ENCODE measurements at places on chromosomes 1 and 21. TPM values are rescaled to one million over a fixed set of nuclear protein-coding genes. Genes with fewer than 3 reads are reported as not detected.

The CELA2A gene
- 9.3 TPM for total RNA-seq

The DTL gene
- total RNA-seq, result not detected

The OR6F1 gene
- total RNA-seq, result not detected

The CD164L2 gene
- total RNA-seq, result not detected

- H3K4me1 ChIP-seq, result no peaks in the 10 kb centered on the region
- no peak overlapping the region for H3K4me3 ChIP-seq
- H3K36me3 ChIP-seq, result no peaks in the 10 kb centered on the region
- peaks cover 21% of the 10 kb centered on the region for H3K27me3 ChIP-seq
- no peak overlapping the region for H3K27ac ChIP-seq
Observed at GRCh38 chr1:156394082-156394481, 25.1 kb downstream of the RHBG start.

DNA sequence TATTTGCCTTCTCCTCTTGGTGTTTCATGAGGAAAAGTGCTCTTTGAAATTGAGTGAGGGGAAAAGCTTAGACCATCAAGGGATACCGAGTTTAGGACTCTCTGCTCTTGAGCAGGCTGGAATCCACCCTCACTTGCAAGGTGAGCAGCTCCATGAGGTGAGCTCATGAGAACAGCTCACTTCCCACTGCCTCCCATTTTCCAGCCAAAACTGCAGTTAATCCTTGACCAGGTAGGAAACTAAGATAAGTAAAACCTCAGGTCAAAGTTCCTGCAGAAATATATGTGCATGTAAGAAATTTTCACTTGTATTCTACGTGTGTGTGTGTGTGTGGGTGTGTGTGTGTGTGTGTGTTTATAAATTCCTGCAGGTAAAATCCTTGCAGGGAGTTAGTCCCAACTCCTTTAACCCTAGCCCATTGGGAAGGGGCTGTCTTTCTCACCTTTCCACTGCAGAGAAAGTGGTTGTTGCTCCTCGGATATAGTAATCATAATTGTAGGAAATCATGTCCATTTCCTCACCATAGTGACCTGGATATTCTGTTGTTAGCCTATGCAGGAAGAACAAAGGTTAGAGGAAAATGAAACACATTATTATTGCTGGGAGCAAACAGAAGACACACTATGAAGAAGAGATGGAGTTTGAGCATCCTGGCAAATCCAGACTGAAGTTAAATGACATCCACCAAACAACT lies 28.3 kb downstream of the DPT start:
- no peaks in the 10 kb centered on the region for H3K27me3 ChIP-seq
- H3K4me1 ChIP-seq, result no peaks in the 10 kb centered on the region
- no peak overlapping the region for H3K27ac ChIP-seq
- no peak for DNase-seq
- no peak overlapping the region for H3K4me3 ChIP-seq
- H3K36me3 ChIP-seq, result no peaks in the 10 kb centered on the region

DNA sequence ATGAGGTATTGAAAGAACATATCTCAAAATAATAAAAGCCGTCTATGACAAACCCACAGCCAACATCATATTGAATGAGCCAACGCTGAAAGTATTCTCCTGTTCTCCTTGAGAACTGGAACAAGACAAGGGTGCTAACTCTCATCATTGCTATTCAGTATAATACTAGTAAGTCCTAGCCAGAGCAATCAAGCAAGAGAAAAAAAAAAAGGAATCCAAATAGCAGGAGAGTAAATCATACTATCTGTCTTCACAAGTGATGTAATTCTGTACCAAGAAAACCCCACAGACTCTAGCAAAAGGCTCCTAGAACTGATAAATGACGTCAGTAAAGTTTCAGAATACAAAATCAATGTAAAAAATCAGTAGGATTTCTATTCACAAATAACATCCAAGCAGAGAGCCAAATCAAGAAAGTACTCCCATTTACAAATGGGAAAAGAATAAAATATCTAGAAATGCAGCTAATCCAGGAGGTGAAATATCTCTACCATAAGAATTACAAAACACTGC lies 1632.8 kb downstream of the NCAM2 start:
- no peaks in the 10 kb centered on the region for H3K4me1 ChIP-seq
- H3K27me3 ChIP-seq, result no peaks in the 10 kb centered on the region
- DNase-seq, result no peak
- H3K27ac ChIP-seq, result no peak overlapping the region
- no peaks in the 10 kb centered on the region for H3K36me3 ChIP-seq

DNA sequence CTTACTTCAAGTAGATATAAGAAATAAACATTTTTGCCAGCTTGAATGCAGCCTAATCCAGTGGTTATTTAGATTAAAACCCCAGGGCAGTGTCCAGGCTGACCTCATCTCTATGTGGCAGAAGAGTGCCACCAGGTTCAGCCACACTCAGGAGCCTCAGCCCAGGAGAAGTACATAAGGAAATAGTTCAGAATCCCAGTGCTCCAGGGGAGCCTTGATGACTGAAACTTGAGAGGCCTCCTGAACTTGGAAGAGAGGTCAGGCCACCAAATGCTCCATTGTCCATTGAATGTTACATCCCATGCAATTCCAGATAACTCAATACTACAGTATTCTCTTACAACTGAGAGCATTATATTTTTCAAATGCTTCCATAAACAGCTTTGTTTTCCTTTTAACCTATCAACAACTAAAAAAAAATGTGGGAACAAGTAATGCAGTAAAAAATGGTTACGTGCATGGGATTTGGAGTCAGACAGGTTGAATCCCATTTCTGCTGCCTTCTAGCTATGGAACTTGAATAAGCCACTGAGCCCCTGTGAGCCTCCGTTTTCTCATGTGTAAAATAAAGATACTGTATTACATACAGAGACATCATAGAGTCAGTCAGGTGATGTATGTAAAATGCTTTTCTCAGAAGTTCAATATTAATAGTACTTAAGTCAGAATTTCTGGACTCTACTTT lies 248.0 kb downstream of the PLPP3 start:
- H3K4me1 ChIP-seq, result peaks cover 9% of the 10 kb centered on the region
- no peak overlapping the region for H3K27ac ChIP-seq
- H3K27me3 ChIP-seq, result no peaks in the 10 kb centered on the region
- no peaks in the 10 kb centered on the region for H3K36me3 ChIP-seq

DNA sequence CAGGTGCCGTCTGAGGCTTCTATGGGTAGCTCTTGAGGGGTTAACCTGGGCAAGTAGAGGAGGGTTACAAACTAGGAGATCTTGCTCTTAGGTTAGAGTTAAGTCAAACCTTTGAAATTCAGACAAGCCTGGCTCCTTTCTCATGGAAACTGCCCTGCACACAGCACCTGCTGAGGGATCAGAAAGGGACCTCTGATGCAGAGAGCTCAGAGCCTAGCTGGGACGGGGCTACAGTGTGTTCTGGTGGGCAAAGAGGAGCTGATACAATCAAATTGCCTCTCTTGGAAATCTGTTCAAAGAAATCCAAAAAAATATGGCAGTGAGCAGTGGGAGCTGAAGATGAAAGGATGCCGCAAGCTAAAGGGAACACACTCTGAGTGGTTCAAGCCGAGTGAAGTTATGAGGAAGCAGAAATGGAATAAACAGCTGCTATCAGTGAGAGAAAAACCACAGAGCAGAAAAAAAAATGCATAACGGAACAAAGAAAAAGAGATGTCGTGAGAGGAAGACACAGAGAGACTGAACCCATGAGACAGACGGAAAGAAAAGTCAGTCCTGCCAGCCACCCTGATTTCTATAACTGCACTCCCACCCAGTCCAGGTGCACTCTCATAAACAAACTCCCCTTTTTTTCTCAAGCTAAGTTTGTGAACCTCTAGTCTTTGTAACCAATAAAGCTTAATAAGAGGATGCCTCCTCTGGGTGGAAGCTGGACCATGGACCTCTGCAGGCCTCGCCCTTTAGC lies 26.6 kb downstream of the PAFAH2 start:
- H3K4me3 ChIP-seq, result no peak overlapping the region
- no peaks in the 10 kb centered on the region for H3K4me1 ChIP-seq
- no peak for DNase-seq
- H3K36me3 ChIP-seq, result peaks cover 99% of the 10 kb centered on the region
- no peaks in the 10 kb centered on the region for H3K27me3 ChIP-seq

DNA sequence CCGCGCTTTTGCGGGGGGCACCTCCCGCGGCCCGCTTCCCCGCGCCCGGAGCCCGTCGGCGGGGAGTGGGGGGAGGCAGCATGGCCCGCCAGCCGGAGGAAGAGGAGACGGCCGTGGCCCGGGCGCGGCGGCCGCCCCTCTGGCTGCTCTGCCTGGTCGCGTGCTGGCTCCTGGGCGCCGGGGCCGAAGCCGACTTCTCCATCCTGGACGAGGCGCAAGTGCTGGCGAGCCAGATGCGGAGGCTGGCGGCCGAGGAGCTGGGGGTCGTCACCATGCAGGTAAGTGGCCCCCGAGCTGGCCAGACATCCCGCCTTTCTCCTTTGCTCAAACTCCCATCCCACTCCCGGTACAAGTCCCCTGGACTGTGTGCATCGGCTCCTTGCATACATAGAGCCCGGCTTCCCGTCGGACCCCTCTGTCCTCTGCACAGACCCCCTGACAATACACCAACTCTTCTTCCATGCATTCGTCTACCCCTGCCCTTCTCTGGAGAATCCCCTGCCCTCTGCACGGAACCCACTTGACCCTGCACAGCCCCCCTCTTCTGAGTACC lies 812 bp downstream of the CACHD1 start:
- no peaks in the 10 kb centered on the region for H3K27me3 ChIP-seq
- H3K36me3 ChIP-seq, result no peaks in the 10 kb centered on the region
- peak overlapping the region; percentile 83 for H3K4me3 ChIP-seq
- H3K27ac ChIP-seq, result no peak overlapping the region

GRCh38 chr1:44757420-44757819 lies 17.8 kb downstream of the KIF2C start:
- H3K4me3 ChIP-seq, result no peak overlapping the region
- H3K36me3 ChIP-seq, result no peaks in the 10 kb centered on the region
- no peaks in the 10 kb centered on the region for H3K4me1 ChIP-seq
- no peak overlapping the region for H3K27ac ChIP-seq

DNA sequence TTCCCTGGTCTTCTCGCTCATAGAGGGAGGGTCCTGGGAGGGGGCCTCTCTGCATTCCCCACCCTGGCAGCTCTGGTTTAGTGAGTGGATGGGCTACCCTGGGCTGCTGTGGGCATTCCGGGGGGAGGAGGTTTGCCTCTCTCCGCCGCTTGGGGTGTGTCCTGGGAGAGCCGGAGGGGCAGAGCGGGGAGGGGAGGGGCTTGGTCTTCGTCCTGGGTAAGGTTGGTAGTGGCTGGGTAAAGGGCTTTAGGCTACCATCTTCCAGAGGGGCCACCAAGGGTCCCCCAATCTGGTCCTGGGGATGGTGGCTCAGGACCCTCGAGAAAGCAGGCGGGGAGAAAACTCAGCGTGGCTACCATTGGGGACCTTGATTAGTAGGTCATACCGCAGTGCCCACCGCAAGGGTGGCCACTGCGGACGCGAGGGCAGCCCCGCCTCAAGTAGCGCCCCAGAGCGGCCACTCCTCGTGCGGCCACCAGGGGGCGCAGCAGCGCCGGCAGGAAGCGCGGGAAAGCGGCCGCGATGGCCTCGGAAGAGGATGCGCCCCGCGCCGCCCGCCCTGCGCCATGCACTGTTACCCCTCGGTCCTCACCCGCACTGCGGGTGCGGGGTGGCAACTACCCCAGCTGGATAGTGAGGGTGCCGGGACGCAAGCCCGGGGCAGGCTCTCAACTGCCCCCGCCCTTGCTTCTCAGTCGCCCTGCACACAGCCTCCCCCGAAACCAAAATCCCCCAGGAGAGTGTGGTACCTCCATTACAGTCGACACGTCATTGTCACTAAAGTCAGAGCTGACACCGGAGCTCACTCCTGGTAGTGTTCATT lies 44.1 kb upstream of the SLC25A33 start:
- DNase-seq, result peak; percentile 27
- peaks cover 12% of the 10 kb centered on the region for H3K27me3 ChIP-seq
- H3K27ac ChIP-seq, result no peak overlapping the region
- no peaks in the 10 kb centered on the region for H3K4me1 ChIP-seq

DNA sequence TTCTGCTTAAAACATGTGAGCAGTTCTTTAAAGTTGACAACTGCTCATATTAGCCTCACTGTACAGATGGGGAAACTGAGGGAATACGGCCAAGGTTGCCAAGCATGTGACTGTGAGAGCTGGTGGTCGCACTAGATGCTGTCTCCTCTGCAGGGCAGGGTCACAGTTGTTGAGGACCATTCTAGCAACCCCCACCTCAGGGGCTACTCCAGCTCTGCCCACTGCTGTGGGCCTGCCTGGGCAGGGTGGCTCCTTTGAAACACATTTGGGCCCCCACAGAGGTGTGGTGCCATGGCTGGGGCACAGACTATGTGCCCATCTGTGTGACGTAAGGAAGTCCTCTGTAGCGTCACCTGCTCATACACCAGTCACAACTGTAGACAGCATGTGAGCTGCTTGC lies 779 bp downstream of the THEM5 start:
- H3K27me3 ChIP-seq, result no peaks in the 10 kb centered on the region
- H3K4me1 ChIP-seq, result no peaks in the 10 kb centered on the region
- H3K27ac ChIP-seq, result no peak overlapping the region
- no peak overlapping the region for H3K4me3 ChIP-seq

DNA sequence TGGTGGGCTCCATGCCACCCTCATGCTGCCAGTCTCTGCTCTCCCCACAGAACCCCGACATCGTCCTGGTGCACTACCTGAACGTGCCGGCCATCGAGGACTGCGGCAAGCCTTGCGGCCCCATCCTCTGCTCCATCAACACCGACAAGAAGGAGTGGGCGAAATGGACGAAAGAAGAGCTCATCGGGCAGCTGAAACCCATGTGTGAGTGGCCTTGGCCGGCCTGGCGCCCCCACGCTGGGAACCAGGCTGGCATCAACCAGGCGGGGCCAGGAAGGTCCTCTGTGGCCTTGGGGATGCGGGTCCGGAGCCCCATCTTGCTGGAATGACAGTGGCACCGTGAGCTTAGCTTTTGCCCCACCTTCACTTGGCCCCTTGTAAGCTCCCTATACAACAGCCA lies 130.7 kb upstream of the VAMP3 start:
- no peaks in the 10 kb centered on the region for H3K36me3 ChIP-seq
- no peak for DNase-seq
- no peak overlapping the region for H3K27ac ChIP-seq
- no peaks in the 10 kb centered on the region for H3K27me3 ChIP-seq
- H3K4me1 ChIP-seq, result no peaks in the 10 kb centered on the region

DNA sequence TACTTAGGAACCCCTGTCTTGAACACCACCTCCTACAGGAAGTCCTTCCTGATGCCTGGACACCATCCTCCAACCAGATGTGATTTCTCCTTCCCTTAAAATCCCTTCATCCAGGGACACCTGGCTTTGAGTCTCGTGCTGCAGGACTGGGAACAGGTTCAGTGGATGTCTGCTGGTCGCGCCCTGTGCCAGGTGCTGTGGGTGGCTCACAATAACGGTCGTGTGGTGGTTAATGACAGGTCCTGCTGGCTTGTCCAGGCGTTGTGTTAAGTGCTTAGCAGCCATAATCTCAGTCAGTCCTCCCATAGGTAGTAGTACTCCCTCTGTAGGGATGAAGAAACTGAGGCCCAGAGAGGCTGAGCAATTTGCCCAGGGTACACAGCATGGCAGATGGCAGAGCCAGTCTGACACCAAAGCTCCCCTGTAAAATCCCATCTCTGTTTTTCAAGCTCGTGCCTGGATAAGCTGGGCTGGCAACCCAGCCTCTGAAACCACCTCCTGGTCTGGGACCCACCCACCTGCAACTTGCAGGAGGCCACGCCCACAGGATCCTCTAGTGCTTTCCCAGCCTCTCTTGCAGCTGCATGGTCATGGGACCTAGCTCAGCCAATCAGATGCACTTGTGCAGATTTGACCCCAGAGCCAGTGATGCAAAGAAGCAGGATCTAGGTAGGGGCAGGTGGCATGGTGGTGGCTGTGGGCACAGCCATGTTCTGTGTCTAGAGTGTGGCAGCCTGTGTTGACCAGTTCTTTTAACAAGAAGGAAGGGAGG lies 106.0 kb upstream of the IFFO2 start:
- no peak overlapping the region for H3K4me3 ChIP-seq
- no peak overlapping the region for H3K27ac ChIP-seq
- H3K27me3 ChIP-seq, result no peaks in the 10 kb centered on the region
- DNase-seq, result no peak
- no peaks in the 10 kb centered on the region for H3K4me1 ChIP-seq
